ENCODE measurements at places on chromosomes 2 and 18.

DNA sequence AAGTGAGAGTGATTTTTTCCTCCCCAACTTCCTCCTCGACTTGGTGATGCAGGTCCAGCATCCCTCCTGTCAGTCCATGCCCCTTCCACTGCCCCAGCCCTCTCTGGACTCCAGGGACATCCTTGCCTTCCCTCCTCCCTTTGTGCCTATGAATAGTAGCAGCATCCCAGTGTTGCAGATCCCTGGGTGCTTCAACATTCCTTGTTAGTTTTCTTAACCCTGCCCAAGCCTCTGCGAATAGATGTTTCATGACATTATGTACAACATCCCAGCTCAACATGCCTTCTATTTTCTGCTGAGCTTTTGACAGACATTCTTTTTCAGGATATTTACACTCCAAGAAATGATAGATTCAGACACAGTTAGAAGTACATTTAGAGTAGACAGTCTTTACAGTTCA, 35.3 kb upstream of the CCDC150 start:
- no peak for ATAC-seq

DNA sequence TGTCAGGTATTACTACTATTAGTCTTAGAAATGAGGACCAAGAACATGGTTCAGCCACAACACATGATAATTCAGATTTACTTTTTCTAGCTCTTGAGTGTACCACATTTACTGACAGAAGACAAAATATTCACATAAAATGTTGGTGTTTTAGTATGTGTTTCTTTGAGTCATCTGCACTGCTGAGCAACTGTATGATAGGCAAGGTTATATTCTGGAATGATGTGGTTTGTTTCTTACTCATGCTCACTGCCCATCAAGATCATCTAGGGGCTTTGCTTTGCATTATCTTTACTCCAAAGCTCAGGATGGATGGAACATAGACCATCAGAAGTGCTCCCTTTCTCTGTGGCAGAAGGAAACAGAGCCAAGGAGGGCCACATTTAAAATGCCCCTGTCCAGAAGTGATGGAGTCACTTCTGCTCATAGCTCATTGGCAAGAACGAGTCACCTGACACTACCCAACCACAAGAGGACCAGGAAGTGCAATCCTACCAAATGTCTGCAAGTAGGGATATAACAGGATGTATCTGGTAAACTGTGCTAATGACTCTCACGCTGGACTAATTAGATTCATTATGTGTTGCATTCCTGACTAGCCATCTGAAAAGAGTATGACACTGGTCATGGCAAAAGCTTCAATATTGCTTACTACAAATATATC, 81.5 kb downstream of the DIS3L2 start:
- ATAC-seq, result no peak

DNA sequence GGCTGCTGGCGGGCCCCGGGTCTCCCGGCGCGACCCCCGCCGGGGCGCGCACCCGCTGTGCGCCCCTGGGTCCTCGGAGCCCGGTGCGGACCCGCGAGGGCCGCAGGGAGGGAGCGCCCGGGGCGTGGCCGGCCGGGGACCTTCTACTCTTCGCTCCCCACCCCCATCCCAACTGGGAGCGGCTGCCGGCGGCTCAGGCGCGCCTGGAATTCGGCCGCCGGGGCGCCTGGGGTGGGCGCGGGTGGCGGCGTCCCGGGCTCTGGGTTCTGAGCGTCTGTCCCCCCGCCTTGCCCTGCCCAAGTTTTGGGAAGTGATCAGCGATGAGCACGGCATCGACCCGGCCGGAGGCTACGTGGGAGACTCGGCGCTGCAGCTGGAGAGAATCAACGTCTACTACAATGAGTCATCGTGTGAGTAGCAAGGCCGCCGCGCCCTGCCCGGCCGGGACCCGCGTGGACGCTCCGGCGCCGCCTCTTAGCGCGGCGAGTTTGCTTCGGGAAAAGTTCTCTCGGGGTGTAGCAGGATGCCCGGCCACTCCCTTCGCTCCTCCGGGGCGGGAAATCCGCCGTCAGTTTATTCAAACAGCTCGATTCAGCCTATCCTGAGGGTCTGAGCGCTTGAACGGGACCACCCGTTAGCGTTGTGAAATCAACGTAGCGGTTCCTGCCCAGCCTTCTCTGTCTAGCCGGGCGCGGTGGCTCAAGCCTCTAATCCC, 502 bp downstream of the TUBB6 start:
- ATAC-seq, result peak; percentile 77

- no peak for ATAC-seq
Observed at GRCh38 chr2:159725713-159726112, 13.4 kb downstream of the MARCHF7 start.

GRCh38 chr2:191038741-191039140, 24.8 kb upstream of the STAT1 start:
- ATAC-seq, result no peak

DNA sequence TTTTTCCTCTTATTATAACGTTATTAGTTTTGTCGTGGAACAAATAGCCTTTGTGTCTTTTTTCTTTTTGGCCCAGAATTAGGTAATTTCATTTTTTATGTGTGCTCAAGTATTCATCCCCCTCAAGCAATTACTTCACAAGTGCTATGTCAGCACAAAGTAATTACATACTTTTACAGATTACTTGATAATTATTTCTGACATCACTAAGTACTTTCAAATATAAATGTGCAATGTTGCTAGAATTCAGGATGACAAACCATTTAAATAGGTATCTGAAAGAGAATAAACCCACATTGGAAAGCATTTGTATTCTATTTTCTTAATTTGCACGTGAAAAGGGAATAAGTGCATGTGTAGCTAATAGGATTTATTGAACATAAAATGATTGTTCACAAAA, 238.2 kb downstream of the CDH7 start:
- no peak for ATAC-seq

DNA sequence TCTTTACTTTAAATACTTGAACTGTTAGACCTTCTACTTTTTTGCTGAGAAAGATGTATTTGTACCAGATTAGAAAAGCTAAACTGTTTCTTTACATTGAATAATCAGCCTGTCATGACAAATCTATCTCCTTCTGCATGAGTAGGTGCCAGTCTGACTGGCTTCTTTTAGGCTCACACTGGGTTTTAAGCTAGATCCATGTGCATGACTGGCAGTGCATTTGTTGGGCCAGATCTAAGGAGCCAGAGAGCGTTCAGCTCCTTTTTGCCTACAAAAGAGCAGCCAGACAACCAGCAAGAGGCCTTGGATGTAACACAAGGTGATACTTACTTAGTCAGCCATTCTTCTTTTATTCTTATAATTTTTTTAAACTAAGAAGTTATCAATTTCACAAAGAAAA, 82.0 kb upstream of the OTX1 start:
- ATAC-seq, result no peak

GRCh38 chr2:48175656-48176055, 269.4 kb upstream of the FBXO11 start:
- ATAC-seq, result no peak

- ATAC-seq, result no peak
Observed at GRCh38 chr18:71115261-71115660, 826.4 kb downstream of the SOCS6 start.

DNA sequence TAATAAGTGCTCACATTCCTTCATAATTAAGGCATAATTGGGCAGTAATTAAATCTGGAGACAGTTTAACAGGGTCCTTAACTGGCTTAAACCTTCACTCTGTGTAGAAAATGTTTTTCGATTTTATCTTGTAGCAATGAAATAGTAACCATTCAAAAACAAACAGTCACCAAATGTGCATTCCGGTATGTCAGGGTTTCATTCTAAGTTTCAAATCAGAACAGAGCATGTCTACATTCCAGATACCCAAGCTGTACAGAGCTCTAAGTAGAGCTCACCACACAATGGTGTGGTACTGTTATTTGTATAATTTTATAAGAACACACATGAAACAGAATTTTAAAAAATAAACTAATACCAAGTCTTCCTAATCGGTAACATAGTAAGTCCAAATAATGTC, 52.6 kb downstream of the SMAD2 start:
- ATAC-seq, result 0 out of 3 replicates have a peak, but pooled peaks have one; percentile 37
